ENCODE measurements at places on chromosomes 6 and 20.

GRCh38 chr6:30749554-30750378 lies 5.4 kb upstream of the IER3 start:
- no peak for DNase-seq

DNA sequence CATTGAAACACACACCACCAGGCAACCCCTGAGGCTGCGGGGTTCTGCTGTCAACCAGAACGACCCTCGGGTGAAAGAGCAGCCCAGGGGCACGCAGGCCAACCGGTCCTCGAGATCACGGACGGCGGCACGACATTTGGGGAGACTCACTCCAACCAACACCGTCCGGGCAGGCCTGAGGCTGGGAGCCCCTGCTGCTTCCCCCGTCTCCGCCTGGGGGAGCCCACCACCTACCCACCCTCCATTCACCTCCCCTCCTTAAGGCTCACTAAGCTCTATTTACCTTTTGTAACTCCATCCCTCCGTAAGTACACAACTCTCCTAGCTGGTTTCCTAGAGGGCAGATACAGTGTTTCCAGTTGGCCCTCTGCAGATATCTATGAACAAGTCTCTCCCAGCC lies 971.3 kb upstream of the DEFB115 start:
- no peak for DNase-seq

DNA sequence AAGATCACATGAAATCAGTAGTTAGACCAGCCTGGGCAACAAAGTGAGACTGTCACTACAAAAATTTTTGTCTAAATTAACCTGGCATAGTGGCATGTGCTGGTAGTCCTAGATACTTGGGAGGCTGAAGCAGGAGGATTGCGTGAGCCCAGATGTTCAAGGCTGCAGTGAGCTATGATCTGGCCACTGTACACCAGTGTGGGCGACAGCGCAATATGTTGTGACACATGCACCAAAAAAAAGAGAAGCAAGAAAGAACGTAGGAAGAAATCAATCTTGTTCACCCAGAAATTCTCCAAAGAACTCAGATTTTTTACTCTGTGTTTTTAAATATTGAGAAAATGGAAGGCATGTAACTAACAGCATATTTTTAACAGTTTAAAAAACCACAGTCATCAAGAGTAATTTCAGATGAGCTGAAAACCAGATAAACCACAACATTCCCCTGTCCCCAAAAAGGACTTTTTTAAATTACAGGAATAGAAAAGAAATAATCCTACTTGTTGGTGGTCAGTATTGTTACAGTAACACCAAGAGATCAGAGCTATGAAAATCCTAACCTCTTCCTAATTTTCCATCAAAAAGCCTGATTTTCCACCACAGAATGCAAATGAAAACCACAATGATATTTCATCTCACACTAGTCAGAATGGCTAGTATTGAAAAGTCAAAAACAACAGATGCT lies 240.2 kb downstream of the KHDC1L start:
- DNase-seq = no peak

DNA sequence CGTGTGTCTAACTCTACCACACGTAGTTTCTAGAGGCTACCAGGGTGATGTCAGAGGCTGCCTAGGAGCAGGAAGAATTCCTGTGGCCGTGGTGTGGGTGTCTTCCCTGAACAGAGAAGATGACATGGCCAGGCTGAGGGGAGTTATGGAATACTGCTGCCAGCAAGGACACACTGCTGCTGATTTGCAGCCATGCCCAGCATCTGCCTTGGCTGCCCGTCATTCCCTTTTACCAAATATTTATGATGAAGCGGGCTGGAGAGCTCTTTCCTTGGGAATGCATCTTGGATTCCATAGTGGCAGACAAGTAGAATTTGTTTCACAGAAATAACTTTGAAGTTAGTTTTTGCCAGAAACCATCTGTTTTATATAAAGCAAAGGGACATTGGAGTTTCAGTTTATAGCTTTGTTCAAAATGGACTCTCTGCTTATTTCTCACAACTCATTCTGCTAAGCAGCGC lies 80.8 kb upstream of the VSTM2L start:
- no peak for DNase-seq

GRCh38 chr20:3753098-3753497 lies 14.5 kb downstream of the ADISSP start:
- DNase-seq = peak; percentile 79

- DNase-seq = no peak
Observed at GRCh38 chr6:6560909-6561308, 27.6 kb upstream of the LY86 start.

- no peak for DNase-seq
Observed at GRCh38 chr6:113076116-113076515, 729.0 kb downstream of the RFPL4B start.

DNA sequence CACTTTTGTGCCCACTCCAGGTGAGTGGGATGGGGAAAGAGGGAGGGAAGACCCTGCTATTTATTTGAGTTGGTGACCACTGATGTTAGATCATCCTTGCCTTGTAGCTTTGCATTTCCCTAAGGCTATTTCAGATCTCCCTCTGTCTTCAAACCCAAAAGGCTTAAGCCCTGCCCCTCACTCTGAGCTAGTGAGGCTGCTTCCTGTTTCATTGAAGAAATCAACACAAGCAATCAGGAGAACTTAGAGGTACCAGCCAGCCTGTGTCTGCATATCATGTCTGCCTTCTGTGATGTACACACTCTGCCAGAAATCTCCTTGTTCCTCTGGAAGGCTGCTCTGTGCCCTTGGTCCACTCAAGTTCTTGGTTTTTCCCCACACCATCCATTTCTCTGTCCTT lies 135.3 kb downstream of the ARID1B start:
- no peak for DNase-seq

DNA sequence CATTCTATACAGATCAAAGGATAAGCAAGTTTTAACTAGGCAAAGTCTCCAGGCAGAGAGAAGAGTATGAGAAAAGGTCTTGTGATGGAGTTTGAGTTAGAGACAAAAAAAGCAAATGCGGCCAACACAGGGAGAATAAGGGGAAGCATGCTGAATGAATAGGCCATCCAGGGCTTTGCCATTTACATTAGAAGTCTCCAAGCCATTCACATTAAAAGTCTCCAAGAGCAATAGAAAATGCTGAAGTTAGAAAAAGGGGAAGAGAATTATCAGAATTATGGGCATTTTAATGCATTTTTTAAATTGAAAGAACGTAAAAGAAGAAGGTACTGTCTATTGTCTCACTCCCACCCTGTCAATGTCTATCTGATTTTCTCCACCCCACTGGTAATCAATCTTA lies 49.4 kb downstream of the PDSS2 start:
- no peak for DNase-seq

- no peak for DNase-seq
Observed at GRCh38 chr20:57737349-57737748, 27.5 kb upstream of the PMEPA1 start.

- no peak for DNase-seq
Observed at GRCh38 chr20:8971669-8972316, 97.1 kb upstream of the PLCB4 start.

DNA sequence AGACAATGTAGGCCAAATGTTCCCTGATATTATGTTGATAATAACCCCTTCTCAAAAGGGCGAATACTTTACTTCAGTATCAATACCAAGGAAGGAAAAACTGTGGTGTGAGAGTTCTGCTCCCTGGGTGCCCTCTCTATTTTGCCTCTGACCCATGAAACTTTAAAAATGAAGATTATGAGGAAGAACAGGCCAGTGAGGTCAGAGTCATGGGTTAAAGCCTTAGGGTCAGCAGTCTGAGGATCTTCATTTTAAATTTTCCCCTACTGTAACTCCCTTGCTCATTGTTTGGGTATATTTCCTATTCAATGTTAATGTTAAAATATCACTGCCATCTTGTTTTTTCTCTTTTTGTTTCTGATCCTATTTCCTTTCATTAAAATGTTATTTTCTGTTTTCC lies 47.9 kb downstream of the PRKN start:
- no peak for DNase-seq

- no peak for DNase-seq
Observed at GRCh38 chr6:39902786-39903465, 31.3 kb downstream of the MOCS1 start.

DNA sequence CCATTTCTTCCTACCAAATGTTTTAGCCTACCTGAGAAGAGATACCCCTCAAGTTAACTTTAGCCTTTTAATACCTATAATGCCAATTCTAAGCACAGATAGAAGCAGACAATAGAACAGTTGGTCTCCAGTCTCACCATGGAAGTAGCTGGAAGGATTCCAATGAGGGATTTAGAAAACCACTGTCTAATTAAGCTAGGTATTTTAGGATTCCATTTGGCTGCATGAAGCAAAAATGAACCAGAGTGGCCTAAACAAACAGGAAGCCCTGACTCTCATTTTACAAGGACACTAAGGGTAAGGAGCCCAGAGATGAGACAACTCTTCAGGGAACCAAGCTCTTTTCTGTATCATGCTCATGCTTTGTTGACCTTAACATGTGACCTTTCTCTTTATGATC lies 199.2 kb downstream of the ALDH8A1 start:
- no peak for DNase-seq

GRCh38 chr20:44402391-44403193 lies 47.1 kb downstream of the HNF4A start:
- no peak for DNase-seq

- DNase-seq = no peak
Observed at GRCh38 chr6:7896465-7896987, 14.1 kb downstream of the TXNDC5 start.

DNA sequence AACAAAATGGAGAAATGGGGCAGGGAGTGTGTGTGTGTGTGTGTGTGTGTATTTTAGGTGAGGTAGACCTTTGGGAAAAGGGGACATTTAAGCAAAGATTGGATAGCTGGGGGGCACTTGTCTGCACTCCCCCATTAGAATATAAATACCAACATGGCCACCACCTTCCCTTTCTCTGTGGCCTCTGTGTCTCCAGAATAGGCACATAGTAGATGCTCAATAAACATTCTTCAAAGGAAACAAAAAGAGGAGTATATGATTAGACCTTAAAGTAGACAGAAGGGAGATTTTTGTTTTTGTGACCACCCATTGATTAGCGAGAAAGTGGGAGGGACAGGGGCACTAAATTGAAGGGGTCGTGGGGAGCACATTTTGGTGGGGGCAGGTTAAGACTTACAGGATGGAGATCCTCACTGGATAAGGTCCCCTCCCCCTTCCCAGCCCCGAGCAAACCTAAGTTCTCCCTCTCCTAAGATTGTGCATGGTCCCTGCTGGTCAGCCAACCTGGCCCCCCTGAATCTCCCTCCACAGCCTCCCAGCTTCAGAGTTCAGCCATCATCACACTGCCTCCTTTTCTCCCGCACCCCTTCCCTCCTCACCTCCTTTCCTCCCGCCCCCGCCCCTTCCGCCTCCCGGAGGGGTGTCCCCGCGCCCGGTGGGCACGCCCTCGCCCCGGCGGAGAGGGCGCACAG lies 514 bp upstream of the TSHZ2 start:
- DNase-seq = no peak

GRCh38 chr6:149127212-149127611 lies 190.3 kb upstream of the TAB2 start:
- peak; percentile 27 for DNase-seq

GRCh38 chr6:129008591-129008990 lies 125.7 kb downstream of the LAMA2 start:
- no peak for DNase-seq

DNA sequence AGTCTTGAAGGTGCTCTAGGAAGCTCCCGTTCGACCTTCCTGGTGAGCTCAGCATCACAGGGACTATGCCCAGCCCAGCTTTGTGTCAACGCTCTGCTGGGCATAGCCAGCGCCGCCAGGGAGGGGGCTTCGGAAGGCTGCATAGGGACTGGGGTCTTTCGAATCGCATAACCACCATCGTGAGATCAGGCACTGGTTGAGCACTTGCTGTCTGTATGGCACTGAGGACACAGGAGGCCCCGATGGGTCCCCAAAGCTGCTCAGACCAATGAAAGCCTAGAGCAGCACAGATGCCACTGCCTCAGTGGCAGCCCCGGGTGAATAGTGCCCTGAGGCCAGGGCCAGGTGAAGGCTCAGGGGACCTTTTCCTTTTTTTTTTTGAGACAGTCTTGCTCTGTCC lies 96.7 kb downstream of the TAF4 start:
- DNase-seq = no peak

- DNase-seq = no peak
Observed at GRCh38 chr6:1390946-1391799, 1.8 kb downstream of the FOXF2 start.

DNA sequence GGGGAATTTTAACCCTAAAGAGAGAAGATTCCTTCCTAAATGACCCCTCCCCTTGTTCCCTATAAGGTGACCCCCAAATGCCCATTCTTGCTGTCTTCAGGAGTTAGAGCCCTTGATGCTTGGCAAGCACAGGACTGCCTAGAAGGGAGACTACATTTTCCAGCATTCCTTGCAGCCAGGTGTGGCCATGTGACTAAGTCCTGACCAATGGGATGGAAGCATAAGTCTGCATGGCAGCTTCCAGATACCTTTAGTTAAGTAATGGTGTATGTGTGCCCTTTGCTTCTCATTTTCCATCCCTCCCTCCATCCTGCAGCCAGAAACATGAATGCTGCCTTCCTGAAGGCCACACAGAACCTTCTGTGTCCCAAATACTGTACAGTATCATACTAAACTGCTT lies 5.5 kb downstream of the BFSP1 start:
- DNase-seq = no peak

- no peak for DNase-seq
Observed at GRCh38 chr6:167523426-167523825, 198.5 kb downstream of the TTLL2 start.

GRCh38 chr6:142385352-142385751 lies 83.5 kb downstream of the ADGRG6 start:
- no peak for DNase-seq

DNA sequence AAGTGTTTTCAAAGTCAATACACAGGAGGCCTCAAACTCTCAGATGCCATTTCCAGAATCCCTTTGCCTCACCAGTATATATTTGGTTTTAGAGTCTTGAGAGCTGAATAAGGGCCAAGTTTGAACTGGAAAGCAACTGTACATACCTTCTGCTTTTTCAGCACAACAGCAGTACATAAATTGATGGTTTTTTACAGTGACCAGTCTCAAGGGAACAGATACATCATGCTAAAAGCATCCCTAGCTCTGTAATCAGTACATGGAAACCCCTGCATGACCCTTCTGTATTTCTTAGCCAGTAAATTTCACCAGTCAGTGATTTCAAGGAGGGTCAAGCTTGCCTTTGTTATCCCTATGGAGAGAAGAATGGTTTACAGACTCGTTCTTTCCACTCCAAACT lies 40.6 kb upstream of the ECHDC1 start:
- no peak for DNase-seq

- no peak for DNase-seq
Observed at GRCh38 chr20:57849121-57849520, 139.3 kb upstream of the PMEPA1 start.

DNA sequence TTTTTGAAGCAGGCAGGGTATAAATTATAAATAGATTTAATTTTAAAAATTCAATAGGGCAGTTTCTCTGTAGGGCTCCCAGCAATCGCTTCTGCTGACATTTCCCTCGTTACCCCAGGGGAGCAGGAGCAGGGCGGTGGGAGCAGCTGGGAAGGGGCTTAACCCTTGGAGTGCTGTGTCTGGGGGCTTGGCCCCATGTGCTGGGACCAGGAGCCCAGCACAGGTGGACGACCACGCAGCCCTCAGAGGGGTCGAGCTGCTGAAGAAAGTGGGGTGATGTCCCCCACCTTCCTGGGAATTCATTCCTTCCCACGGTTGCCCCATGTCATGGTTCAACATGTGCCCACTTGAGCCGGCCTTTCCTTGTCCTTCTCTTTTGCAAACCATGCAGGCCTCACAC lies 67.5 kb upstream of the STX16 start:
- no peak for DNase-seq

- DNase-seq = no peak
Observed at GRCh38 chr20:40090236-40090635, 598.8 kb downstream of the MAFB start.

- no peak for DNase-seq
Observed at GRCh38 chr6:24982231-24982630, 46.5 kb upstream of the RIPOR2 start.
